ENCODE measurements at places on chromosomes 7 and 10.

DNA sequence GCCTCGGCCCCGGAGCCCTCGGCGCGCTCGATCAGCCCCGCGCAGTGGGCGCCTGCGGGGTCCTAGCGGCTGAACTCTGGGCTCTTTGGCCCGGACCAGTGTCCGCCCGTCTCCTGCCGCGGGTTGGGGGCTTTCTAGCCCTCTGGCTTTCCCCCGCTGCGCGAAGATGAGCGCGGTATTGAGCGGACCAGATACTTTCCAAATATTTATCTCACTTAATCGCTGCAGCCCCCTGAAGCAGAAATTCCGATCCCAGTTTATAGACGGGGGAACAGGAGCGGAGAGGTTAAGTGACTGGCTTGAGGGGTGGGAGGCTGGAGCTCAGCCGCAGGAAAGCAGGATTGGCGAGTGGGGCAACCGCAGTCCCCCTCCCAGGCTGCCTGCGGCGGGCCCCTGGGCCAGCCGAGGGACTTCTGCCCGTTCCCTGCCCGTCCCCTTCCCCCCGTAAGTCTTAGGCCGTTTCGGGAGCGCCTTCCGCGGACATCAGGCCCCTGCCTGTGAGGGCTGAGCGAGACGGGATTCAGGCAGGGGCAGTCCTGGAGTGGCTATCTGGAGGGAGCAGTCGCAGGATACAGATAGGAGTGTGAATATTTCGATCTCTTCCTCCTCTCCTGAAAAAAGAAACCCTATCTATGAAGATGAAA is 565 bp downstream of the STRIP2 start:
- no peak for DNase-seq

DNA sequence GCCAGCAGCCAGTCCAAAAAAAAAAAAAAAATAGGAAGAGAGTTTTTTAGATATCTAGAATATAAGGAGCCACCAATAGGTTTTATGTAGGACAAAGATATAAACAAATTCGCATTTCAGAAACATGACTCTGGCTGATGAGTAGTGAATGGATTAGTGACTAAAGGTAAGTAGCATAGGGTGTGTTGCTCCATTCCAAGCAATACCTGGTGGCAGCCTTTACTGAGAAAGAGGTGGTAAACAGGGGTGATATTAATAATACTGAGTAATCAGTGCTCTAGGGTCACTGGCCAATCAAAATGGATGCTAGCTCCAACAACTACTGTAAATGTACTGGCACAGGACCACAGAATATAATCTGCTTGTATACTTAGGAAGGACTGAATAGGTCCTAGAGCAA is 45.5 kb upstream of the RAB11FIP2 start:
- no peak for DNase-seq

DNA sequence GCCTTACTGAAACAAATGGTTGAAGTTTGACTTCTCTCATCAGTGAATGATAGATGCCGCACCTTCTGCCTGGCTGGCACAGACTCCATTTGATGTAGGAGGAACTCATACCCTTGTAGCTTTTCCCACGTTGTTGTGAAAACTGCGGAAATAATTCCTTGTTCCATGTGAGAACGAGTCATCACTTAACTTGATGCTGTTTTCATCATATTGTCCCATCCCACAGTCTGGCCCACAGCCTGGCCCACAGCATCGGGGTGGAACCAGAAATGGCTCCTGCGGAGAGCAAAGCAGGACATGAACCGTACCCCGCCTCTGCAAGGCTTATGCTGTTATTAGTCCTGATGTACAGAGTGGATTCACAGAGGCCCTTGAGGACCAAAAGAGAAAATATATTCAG is 587.0 kb downstream of the SDK1 start:
- no peak for DNase-seq

DNA sequence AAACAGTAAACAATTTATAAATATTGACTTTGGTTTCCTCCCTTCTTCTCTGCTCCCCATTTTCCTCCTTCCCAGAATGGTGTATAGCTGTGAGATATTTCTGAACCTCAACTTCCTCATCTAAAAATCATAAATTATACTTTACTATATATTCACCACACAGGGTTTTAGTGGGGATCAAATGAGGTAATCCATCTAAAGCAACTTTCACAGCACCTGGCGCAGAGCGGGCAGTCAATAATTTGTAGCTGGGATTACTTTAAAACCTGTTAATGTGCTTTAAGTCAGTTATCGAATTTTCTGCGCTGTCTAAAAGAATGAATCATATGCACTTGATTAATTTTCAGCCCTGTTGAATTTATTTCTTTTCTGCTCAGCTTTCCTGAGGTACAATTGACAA is 172.7 kb downstream of the PTEN start:
- no peak for DNase-seq

- no peak for DNase-seq
These were observed 5.1 kb upstream of the ZNF32 start for GRCh38 chr10:43653746-43654145.

DNA sequence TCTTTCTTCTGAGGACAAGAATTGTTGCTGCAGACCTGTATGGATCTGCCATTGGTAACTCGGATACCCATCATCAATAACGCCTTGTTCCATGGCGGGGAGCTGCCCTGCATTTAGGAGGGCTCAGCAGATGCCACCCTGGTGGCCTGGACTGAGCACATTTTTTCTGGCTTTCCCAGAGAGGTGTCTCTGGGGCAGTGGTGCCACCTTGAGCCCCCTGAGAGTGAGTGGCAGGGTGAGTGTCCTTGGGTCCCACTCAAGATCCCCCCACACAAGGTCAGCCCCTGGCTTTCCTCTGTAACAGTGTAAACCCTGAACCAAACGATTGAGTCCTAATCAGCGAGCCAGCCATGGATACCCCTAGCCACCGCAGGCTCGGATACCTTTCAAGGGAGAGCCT is 258.6 kb downstream of the GLRX3 start:
- no peak for DNase-seq
